ENCODE measurements at places on chromosomes 7 and 10. TPM values are rescaled to one million over a fixed set of nuclear protein-coding genes. Genes with fewer than 3 reads are reported as not detected.

CPN1 gene
- not detected for total RNA-seq

ZNF775 gene
- 7.6 TPM for total RNA-seq

XPNPEP1 gene
- 92.5 TPM for total RNA-seq

CFTR gene
- 1.4 TPM for total RNA-seq

SMKR1 gene
- total RNA-seq, result 6.7 TPM

FAS gene
- total RNA-seq, result 2.5 TPM

KIF11 gene
- 12.0 TPM for total RNA-seq

PRKG1 gene
- total RNA-seq, result 29.5 TPM

CLDN4 gene
- total RNA-seq, result 0.69 TPM

LOXL4 gene
- 0.46 TPM for total RNA-seq

NPC1L1 gene
- total RNA-seq, result not detected

GBX1 gene
- total RNA-seq, result 1.6 TPM

TAS2R40 gene
- total RNA-seq, result not detected

GPER1 gene
- 3.0 TPM for total RNA-seq

ETV1 gene
- 62.5 TPM for total RNA-seq

TMEM139 gene
- 0.46 TPM for total RNA-seq

KAT6B gene
- 108 TPM for total RNA-seq

SHH gene
- total RNA-seq, result 8.5 TPM

Data from diencephalon (tissue), 1 donor.